ENCODE measurements at places on chromosomes 12 and 14.

DNA sequence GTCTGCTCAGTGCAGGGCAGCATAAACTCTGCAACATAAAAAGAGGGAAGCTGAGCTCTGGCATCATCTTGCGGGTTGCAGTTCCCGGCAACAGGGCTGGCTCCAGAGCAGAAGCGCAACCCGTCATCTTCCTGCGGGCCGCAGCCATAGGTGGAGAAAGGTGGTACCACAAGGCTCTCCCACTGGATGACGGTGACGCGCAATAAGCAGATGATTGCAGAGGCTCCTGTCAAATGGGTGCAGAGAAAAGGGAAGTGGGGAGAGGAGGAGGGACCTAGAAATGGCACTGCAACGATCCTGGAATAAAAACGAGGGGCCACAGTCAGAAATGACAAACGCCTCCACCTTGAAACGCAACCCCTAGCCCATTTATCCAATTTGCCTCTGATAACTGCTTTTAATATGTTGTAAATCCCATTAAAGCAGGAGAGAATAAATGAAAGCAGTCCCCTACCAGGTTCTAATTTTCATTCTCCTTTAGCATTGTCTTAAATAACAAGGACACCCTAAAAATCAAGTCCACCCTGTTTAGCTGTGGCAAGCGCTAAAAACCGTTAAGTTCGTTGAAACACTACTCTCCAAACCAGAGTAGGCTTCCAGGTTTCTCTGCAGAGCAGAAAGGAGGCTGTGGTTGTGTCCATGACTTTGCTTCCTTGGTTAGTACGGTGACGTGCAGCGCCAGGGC is 30.9 kb upstream of the TUBA1C start:
- DNase-seq = no peak

GRCh38 chr12:111410431-111411184 is 4.9 kb downstream of the SH2B3 start:
- DNase-seq = no peak

DNA sequence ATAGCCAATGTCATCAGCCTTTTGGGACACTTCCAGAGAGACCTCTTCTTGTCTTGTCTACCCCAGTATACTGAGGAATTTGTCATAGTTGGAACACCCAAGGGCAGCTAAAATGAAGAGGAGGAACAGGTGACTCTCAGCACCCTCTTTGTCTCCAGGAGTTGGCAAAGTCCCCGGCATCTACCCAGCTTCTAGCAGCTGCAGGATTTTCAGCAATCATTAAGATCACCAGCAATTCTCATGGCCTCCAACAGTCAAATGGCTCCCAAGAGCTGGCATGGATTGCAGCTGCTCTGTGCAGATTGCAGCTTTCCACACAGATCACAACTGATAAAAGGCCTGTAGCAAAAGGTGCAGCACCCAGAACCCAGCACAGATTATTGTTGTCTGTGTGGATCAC is 32.9 kb downstream of the RERGL start:
- DNase-seq = no peak

- no peak for DNase-seq
Observed at GRCh38 chr14:32330351-32331111, 1.4 kb downstream of the AKAP6 start.

GRCh38 chr14:48665077-48665784 is 920.9 kb downstream of the RPS29 start:
- DNase-seq = no peak

- DNase-seq = peak; percentile 67
Observed at GRCh38 chr12:116135209-116135930, 142.1 kb downstream of the MED13L start.

- DNase-seq = no peak
Observed at GRCh38 chr14:71618716-71619115, 313.5 kb upstream of the RGS6 start.

DNA sequence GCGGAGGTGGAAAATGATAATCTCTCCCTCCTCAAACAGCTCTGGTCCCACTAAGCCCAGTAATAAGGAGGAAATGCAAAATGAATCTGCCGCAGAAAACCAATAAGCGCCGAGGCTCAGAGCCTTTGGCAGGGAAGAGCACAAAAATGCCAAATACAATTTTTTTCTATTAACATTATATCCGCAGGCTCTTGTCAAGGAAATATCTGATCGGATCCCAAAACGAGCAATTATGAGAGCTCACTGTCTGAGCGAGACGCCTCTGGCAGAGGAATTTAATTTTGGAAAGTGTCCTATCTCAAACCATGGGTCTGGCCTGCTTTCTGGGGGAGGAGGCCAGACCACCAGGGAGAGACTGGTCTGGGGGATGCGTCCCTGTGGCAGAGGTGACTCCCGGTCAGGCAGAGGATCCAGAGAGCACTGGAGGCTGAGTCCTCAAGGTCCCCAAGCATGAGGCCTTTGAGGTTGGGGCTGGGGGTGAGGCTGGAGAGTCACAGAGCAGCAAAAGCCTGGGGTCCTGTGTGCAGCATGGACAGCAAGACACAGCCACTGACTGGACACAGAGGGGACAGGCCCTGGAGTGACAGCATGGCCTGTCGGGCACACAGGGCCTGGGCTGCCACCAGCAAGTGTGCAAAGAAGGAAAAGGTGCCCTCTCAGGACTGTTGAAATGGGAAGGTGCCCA is 342.8 kb upstream of the SFSWAP start:
- no peak for DNase-seq

- peak; percentile 64 for DNase-seq
Observed at GRCh38 chr12:92505254-92506231, 197.2 kb upstream of the PLEKHG7 start.

DNA sequence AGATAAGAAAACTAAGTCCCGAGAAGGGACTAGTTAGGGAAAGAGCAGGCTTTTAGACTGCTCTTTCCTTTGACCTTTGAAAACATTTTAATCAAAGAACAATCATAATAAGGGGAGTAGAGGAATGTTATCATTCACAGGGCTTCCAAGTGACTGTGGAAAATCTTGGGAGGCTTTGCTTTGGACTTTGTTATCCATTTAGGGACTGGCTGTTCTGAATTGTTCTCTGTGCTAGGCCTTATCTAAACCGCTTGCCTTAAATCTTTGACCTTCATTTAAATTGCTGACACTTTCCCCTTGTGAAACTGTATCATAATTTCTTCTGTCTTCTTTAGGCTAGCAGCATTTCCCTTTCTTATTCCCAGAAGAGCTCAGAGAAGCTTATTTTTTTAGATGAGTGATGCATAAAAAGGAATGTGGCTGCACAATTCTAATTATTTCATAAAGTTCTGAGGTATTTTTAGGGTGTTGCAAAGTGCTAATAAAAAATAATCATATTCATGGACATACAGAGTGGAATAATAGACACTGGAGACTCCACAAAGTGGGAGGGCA is 9.5 kb upstream of the CALM1 start:
- DNase-seq = no peak

DNA sequence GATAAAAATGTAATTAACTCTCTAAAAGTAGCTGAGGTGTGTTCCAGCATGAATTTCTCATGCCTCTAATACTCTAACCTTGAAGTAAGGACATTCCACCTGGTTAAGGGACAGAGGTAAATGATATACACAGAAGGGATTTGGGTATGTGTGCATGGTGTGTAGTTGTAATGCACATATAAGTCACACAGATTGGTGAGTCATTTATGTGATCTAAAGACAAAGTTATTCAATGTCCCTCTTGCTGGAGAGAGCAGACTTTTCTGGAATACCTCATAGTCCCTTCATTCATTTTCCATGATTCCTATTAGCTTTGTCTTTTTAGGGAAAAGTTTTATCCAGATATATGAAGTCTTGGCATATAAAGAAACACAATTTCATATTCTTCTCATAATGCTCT is 234.9 kb downstream of the SNAPC1 start:
- no peak for DNase-seq

- no peak for DNase-seq
Observed at GRCh38 chr14:91237219-91237618, 7.3 kb downstream of the GPR68 start.

DNA sequence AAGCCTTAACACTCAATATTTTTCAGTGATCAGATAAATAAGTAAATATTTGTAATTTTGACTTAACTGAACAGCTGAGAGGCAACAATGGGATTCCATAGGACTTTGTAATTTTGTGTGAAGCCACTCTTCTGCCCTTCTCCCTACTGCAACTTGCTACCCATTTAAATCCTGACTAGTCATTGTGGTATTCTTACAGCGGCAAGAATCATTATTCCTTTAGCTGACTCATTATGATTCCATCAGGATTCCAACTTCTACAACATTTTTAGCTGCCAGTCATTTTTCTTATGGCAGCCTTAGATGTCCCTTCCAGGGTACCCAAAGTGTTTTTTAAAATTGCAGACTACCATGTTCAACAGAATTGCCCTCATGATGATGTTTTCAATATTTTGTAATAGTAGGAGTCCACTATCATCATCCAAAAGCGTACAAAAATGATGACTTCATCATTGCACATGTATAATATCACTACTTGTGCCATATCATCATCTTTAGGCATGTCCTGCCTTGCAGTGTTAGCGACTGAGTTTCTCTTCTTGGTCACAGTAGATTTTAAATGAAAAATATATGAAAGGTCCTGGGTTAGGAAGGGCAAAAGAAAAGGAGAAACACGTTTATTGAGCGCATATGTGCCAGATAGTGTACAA is 5.1 kb upstream of the MAGOHB start:
- DNase-seq = peak; percentile 16

- DNase-seq = no peak
Observed at GRCh38 chr14:22981090-22981875, 1.1 kb downstream of the AJUBA start.

DNA sequence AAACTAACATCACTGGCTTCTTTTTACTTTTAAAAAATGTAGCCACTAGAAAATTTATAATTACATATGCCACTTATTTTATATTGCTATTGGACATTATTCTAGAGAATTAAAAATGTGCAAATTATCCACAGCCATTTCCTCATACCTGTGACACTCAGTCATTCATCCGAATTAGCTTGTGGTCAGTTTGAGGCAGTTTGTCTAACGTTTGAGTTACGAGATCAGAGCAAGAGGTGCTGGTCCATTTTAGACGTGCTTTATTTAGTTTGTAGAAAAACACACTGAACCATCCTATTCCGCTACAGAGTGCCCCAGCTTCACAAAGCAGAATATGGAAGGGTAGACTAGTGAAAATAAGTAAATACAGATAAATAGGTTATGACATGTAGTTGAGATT is 513.0 kb downstream of the NRXN3 start:
- DNase-seq = no peak

DNA sequence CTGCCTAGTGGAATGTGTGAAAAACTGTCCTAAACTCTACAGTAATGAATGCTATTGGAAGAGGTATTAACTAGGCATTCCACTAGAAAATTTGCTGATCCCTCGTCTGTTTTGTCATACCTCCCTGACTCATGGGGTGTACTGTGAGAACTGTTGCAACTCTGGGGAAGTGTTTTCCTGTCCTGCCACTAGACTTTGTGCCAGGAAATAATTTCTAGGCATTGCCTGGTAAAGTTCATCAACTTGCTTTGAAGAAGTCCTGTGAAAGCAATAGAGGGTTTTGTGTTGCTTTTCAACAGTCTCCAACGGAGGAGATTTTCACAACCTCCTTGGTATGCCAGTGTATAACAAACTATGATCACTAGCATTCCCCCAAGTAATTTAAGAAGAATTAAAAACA is 139.9 kb downstream of the AKAP6 start:
- DNase-seq = no peak

GRCh38 chr12:103175625-103176024 is 218.2 kb downstream of the ASCL1 start:
- DNase-seq = no peak

DNA sequence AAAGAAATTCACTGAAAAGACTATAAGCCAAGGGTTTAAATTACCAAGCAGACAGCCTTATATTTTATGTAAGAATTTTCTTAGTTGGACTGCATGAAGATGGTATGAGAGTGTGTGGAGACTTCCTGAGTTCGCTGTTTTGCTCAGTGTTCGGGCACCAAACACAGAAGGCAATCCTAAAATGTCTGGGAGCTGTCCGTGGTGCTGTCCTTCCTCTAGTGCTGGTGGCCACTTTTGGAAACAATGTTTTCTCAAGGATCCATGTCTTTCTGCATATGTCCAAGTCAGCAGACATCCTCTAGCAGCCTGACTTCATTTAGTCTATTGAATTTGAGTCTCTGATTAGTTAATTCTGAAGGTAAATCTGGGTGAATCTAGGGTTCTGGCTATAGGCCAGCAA is 135.8 kb downstream of the SLC8A3 start:
- DNase-seq = peak; percentile 32

DNA sequence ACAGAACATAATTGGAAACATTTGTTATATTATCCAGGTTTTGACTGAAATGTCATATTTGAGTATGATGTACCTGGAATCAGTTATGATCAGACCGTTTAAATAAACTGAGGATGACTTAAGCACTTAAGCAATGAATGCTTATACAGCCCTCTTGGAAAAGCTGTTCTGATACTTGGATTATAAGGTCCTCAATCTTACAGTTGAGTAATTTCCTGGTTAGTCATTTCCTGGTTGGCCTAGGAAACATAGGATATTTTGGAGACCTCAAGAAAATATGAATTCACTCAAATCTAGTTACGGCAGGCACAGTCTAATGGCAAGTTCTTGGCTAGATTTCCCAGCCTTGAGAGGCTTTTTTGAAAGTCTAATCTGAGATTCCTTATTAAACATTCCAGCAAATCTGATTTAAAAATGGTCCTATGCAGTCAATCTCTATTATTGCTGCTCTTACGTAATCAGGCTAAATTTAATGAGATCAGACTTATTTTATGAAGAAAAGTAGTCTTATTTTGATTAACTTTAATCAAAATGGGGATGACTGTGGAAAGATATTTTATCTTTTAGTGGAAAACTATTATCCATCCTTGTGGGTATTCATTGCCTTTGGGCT is 447.2 kb downstream of the SNAPC1 start:
- no peak for DNase-seq

- DNase-seq = no peak
Observed at GRCh38 chr12:94602024-94602423, 48.3 kb downstream of the TMCC3 start.

GRCh38 chr12:26406391-26406790 is 211.0 kb downstream of the SSPN start:
- no peak for DNase-seq
